Activated CD8-positive, alpha-beta memory T cell treated with anti-CD3 and anti-CD28 coated beads for 48 hours (primary cell): ENCODE measurements at places on chromosomes 3 and 15.

DNA sequence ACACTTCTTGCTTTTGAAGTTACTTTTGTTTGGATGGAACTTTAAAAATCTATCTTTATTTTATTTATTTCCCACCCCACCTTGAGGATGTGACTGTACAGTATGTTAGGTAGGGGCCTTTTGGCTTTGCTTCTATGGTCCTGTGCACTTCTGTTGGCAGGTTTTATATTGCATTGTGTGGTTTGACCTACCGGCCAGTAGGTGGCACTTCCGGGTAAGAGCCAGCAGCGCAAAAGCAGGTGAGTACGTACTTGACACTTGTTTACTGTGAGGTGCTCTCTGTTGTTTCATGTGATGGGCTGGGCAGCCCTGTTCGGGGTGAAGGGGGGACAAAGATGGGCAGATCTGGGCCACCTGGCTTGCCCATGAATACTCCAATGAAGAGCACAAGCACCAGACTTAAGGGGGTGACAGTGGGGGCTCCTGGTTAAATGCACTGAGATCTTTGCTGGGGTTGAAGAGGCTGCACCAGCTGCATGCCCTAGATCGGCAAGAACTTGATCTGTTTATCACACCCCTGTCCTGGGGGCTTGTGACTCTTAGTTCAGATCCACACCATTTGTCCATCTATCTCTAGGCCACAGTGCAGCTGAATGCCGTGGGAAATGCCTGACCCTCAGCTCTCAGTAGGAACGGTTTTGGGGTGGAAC lies 131.6 kb downstream of the NLGN1 start:
- no peak for DNase-seq

- DNase-seq: no peak
These were observed 196.0 kb downstream of the SUCLG2 start for GRCh38 chr3:67458408-67458807.

- no peak for DNase-seq
These were observed 240.1 kb downstream of the ISL2 start for GRCh38 chr15:76576523-76577279.

DNA sequence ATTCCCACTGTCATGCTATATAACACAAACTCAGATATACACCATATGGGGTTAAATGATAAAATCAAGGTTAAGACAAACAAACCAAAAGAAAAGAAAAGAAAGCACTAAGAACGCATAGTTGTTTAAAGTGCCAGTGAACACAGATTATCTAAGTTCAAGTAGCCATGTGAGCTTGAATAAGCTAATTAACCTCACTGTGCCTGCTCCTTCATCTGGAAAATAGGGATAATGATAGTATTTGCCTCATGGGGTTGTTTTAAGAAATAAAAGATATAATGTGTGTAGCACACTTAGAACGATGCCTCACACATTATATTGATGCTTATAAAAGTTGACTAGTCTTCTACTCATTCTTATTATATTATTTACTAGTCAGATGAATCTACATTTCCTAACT lies 72.6 kb upstream of the IL12A start:
- no peak for DNase-seq

GRCh38 chr3:12177126-12177525 lies 18.4 kb upstream of the TIMP4 start:
- DNase-seq: no peak

DNA sequence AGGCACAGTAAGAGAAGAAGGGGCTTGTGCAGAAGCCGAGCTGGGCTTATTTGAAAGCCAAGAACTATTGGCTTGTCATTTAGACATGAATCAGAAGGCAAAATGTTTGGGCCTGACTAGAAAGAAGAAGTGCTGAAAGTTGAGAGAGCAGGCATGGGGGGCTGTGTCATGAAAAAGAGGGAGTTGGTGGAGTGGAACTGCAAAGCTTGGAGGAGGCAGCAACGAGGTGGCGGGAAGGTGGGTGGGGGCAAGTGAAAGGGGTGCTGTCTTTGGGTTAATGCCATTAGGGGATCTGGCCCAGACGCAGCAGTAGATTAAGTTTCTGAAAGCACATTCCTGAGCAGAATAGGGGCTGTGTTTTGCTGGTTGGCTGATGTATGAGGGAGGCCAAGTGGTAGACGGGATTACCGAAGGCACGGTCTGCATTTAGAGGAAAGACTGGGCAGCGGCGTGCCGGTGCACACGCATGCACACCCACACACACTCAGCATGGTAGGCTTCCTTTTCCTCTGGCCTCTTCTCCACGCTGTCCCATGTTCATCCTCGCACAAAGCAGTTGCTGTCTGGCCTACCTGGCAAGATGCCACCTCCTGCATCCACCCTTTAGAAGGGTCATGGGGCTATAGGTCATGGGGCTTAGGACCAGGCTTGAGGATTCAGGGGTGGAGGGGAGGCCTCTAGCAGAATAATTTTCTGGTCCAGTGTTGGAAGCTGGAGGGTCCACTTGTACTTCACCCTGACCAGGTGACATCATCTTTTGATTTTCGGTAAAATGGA lies 43.0 kb downstream of the BOC start:
- DNase-seq: no peak

- no peak for DNase-seq
These were observed 16.5 kb upstream of the SIAH2 start for GRCh38 chr3:150779402-150779858.

GRCh38 chr3:183158551-183159006 lies 4.0 kb downstream of the LAMP3 start:
- no peak for DNase-seq

DNA sequence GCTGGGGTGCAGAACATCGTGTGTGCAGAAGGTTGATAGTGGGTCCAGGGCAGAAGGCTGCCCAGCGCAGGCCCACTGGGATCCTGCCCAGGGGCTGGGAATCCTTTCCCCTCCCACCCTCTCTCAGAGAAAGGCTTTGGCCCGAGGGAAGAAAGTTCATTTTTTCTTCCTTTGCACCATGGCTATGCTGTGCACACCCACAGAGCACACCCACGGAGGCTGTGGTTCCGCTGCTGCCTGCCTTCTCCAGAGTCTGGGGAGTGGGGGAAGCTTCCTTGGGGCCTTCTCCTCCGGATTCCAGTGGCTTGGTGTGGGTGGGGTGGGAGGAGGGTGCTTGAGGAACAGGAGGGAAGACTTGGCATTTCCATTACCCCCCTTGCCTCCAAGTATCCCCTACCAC lies 7.0 kb upstream of the PRKCD start:
- no peak for DNase-seq

- DNase-seq: no peak
These were observed 233.2 kb downstream of the RPLP1 start for GRCh38 chr15:69685512-69686452.

DNA sequence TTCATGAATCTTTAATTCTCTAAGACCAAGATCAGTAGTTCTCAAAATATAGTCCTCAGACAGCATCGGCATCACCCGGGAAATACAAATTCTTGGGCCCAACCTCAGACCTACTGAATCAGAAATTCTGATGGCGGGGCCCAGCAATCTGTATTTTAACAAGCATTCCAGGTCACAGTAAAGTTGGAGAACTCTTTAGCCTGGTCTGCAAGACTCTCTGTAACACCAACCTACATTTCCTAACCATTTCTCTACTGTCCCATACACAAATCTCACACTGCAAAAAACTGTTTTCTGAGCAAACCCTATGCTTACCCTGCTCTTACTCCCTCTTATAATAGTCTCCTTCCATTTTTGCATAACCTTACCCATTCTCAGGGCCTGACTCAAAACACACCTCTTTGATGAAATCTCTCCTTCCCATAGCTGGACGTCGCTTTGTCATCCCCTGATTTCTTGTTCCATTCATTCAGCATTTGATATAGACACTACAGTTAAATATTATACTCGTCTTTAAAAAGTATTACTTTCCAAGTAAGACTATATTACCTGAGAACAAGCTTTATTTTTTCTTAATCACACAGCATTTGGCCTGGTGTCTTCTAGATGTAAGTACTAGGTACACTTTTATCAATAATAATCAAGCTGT lies 83.3 kb upstream of the MYO5C start:
- no peak for DNase-seq

DNA sequence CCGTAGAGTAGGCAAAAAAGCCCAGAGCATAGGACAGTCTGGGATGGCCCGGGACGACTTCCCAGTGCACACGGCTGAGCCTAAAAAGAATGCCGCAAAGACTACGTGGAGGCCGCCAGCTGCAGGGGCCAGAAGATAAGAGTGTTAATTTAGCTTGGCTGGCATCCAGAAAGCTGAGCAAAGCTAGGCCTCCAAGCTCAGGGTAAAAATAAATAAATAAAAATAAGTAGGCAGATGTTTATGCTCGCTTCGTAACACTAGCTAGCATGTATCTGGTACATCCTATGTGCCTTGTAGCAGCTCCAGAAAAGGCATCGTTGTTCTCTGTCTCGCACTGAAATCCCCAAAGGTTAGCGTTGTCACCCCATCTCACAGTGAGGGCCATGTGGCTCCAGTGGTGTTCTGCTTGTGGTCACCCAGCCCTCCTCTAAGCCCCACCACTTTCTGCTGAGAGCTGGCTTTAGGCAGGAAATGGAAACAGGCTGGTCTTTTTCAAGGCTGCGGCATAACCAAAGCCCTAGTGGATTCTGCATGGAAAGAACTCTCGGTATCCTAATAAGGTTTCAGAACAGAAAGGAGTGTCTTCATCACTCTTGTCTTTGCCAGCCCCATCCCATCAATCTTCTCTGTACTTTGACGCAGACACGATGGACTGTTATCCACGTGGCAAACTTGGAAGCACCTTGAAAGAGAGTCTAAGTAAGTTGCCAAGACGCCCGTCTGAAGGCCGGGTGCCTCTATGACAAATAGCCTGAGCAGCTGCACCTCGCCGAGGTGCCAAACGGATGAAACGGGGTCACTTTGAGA lies 58.1 kb upstream of the MEF2A start:
- no peak for DNase-seq

- no peak for DNase-seq
These were observed 84.9 kb downstream of the WWTR1 start for GRCh38 chr3:149572796-149573414.

DNA sequence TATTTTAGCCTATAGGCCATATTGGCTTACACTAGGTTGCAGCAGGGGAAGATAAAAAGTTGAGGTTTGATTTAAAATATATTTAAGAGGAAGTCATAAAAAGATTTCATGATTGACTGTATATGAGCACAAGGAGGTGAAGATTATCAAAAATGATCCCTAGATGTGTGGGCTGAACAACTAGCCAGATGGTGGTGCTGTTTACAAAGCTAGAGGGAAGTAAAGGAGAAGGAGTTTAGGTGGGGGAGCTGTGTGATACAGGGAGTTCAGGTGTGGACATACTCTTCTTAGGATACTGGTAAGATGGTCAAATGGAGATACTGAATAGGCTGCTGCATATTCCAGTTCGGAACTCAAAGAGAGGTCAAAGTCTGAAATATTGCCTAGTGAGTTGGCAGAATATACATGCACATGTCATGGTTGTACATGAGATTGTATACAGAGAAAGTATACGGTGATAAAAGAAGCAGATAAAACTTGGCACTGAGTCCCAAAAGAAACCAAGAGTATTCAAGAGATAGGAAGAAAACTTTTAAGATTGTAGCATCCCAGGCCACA lies 727.8 kb downstream of the NLGN1 start:
- no peak for DNase-seq

DNA sequence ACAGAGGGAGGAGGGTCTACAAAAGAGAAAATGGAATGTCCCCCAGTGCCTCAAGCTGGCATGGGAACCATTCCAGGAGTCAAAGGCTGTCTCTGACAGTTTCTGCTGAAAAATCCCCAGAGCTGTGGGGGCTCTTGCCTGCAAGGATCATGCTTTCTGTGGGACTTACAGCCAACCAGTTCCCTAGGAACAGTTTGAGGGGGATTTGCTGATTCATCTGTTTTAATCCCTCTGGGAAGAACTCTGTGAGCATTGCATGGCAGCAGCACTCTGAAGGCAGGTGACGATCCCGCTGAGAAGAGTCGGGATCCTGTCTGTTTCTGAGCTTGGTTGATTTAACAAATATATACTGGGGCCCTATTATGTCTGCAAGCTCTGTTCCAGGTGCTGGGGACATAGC lies 176.0 kb downstream of the SSR3 start:
- no peak for DNase-seq

DNA sequence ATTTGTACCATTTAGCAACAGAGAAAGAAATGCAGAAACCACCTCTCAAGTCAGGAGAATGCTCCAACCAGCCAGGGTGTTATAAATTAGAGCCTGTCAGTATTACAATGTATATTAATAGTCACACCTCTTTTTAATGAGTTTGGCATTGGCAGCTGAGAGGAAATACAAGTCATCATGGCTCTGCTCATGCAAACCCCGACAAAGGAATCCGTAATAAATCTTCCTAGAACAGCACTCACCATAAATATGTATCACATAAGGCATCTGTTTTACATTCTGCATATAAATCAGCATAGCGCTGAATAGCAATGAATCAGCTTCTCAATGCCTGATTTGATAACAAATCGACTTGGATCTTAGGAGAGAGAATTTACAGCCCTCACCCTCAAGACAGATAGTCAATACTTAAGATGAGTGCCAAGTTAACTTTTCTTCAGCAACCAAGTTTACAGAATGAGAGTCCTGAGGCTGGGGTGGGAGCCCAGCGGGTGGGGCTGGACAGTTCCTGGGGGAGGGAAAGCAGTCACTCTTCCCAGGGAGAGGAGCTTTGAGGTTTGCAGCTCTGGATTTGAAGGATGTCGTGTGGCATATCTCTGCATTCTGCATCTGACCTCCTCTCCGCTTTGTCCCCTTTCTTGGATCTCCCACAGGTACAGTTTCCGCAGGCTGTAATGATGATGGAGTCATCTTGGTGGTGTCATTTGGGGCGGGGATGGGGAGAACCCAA lies 1034.4 kb upstream of the NR2F2 start:
- DNase-seq: no peak

DNA sequence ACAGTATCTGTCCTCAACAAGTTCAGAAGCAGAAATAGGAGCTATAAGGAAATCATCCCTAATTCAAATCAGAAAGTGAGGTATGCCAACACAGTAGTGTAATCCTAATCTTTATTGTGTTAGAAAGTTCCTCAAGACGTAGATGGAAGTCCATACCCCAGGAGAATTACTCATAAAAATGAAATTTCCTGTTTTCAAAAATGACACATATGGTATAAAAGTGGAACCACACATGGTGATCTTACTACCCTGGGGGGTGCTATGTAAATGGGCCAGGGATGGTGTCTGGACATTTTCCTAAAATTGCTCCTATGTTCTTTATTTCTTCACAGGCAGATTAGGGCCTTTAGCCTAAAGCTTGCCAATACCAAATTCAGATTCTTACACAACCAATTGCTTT lies 204.1 kb downstream of the ARRDC4 start:
- DNase-seq: no peak

DNA sequence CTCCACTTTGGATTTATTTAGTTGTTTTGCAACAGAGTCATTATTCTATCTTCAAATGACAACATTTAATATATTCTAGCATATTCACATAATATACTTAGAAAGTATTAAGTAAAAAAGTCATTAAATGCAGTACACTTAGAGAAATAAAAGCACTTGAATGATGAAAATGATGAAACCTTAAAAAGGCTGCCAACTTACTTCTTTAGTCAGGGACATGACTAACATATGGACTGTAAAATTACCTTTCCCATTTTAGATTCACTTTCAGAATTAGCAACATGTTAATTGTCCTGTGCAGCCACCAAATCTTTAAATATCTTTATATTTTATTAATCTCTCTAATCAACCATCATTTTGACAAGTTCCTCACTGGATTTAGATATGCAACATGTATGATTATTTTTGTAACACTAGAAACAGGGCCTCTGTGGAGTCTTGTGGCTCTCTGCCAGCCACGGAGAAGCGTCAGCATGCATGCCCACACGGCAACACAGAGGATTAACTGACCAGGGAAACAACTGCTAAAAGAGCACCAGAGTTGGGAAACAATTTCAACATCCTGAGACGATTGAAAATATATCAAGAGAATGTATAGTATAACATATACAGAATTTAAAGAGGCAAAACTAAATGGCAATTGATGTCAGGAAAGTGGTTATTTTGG lies 95.7 kb downstream of the ANO10 start:
- no peak for DNase-seq
